T-helper 17 cell (primary cell): ENCODE measurements at places on chromosomes 4 and X.

- no peak for DNase-seq
Observed at GRCh38 chrX:10769696-10770619, 149.6 kb upstream of the MID1 start.

DNA sequence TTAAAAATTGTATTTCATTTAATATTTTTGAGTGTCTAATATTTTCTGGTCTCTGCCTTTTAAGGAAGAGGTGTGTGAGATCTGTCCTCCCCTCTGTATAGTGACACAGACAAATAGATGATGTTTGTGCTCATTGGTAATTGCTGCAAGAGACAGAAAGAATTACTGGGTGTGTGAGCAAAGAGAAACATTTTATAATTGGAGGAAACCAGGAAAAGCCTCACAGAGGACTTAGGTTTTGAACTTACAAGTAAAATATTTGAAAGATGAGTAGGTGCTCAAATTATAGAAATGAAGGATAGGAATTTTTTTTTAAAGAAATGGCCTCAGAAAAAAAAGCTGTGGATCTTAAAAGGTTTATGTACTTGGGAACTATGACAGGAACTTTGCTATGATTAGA is 149.8 kb downstream of the SPCS3 start:
- DNase-seq = no peak

GRCh38 chr4:82648356-82648755 is 86.6 kb upstream of the TMEM150C start:
- DNase-seq = no peak

DNA sequence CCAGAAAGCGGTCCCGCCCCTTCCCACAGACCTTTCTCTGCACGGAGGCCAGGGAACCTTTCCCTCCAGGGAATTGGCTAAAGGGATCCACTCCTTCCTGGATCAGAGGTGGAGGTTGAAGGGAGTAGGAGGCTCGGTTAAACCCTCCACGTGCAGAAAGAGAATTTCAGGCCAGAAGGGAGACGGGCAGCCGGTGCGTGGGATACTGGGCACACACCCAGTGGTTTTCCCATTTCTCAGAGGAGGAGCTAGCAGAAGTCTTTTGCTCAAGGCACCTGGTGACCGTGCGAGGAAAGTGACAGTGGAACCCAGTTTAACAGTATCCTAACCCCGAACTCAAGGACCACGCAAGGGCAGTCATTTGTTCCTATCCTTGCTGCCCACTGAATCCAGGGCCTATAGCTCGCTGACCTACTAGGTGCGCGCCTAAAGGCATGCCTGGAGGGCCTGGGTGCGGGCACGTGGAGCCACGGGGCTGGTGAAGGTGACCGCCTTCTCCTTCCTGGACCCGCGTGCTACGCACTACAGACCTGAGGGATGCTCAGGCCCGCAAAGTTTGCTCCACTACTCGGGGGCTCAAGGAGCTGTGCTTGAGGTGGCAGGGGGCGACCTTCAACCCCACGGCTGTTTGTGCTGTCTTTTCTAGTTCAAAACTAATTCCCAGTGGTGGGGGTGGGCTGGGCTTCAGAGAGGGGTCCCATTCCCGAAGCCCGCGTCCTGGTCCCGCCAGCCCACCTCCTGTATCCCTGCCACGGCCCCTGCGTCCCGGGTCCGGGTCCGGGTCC is 587 bp upstream of the AFF2 start:
- DNase-seq = no peak

GRCh38 chrX:14712096-14712495 is 160.8 kb downstream of the FANCB start:
- DNase-seq = no peak

- no peak for DNase-seq
Observed at GRCh38 chrX:45818913-45819312, 618.2 kb upstream of the DIPK2B start.

DNA sequence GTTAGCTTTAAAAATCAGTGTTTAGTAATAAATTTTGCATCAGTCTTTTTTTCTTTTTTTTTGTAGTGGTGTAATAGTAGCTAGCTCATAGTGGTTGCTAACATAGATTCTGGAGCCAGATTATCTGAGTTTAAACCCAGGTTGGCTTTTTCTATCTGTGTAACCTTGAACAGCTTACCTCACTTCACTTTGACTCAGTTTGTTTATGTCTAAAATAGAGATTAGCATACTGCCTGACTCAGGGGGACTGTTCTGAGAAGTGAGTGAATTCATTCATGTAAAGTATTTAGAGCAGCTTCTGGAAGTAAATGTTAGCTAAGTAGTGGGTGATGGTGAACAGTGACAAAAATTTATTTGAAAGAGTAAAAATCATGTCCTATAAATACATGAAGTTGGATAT is 32.9 kb downstream of the CPEB2 start:
- no peak for DNase-seq

DNA sequence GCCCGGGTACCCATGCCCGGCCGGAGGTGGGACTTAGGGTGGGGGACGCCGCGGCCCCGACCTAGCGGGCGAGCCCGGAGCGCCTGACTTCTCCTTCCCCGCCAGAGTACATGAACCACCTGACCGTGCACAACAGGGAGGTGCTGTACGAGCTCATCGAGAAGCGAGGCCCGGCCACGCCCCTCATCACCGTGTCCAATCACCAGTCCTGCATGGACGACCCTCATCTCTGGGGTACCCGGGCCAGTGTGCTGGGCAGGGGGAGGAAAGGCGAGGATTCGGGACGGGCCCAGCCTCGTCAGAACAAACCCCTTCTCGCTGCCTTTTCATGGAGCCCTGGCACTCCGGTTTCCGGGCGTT is 622 bp downstream of the TAFAZZIN start:
- DNase-seq = peak; percentile 20

DNA sequence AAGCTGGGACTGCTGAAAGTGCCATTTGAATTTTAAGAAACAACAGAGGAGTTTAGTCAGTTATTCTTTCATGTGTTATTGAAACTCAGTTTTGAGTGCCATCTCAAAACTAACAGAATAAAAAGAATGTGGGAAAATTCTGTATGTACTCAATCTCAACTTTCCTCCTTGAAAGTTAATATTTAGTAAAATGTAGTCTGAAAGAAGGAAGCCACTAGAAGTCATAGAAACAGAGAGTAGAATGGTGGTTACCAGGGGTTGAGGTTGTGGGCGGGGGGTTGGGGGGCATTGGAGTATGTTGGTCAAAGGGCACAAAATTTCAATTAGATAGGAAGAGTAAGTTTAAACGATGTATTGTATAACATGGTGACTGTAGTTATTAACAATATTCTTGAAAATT is 628.3 kb upstream of the MAGEB2 start:
- DNase-seq = no peak

- DNase-seq = no peak
Observed at GRCh38 chr4:129345609-129346008, 249.7 kb downstream of the C4orf33 start.

DNA sequence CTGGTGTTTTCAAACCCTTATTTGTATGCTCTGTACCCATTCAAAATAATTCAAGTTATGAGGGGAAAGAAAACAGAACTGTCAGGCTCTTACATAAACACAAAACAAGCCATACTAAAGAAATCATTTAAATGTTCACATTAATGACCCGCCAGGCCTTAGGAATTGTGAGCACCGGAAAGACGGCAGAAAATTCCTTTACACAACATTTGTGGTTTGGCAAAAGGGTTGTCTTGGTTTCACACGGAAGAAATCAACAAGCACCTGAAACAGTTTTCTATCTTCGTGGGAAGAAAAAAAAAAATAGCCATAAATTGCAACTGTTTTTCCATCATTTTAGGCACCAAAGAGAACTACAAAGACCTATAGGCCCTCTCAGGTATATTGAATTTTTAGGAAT is 188.5 kb upstream of the FTHL17 start:
- no peak for DNase-seq

GRCh38 chrX:63959975-63960374 is 175.0 kb upstream of the ARHGEF9 start:
- no peak for DNase-seq

- DNase-seq = no peak
Observed at GRCh38 chr4:182978152-182978827, 61.1 kb upstream of the DCTD start.

DNA sequence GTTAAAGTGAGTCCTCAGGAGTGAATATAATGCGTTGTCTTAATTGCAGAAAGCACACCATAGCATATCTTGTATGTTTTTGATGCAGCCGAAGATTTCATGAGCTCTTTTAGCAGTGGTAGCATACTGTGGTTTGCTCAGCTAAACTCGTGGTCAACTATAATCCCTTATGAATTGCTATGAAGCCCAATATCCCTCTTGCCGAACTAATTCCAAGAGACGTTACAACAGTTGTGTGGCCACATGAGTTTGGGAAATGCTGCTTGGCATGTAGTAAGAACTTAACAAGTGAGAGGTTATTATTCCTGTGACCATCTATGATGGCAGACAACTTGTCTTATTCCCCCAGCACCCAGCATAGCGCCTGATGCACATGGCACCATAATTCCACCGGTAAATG is 30.7 kb downstream of the SYAP1 start:
- DNase-seq = no peak

DNA sequence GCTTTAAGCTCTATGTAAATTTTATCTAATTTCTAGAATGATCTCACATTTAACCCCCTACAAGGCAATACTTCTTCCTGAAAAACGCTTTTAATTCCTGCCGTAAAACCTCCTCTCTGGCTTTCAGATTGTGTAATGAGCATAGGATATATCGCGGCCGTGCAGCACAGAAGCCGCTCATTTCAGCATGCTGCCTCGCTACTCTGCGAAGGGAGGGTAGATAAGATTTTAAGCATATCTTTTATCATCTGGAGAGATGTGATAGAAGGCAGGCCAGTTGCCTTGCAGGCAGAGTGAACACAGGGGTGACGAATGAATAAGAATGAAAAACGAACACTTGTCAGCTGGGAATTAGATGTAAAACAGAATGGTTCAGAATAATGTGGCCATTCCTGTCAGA is 265.5 kb downstream of the UNC5C start:
- no peak for DNase-seq
